ENCODE measurements at places on chromosomes 6 and 20.

DNA sequence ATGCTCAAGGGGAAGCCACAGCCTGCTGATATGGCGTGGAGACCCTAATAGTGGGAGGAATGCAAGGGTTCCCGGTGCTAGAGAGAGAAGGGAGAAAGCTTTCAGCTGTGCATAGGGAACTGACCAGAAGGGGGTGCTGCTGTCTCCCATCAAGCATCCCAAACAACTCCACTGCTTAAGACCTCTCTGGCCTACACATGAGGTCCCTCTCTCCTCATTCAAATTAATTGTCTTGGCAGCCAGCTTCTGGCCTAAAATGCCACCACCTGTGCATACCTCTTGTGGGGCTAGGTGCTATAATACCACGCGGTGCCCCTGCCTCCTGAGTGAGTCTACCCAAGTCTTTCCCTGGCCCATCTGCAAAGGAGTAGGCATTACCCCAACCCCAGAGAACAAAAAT lies 14.5 kb downstream of the ADISSP start:
- DNase-seq = peak; percentile 61

DNA sequence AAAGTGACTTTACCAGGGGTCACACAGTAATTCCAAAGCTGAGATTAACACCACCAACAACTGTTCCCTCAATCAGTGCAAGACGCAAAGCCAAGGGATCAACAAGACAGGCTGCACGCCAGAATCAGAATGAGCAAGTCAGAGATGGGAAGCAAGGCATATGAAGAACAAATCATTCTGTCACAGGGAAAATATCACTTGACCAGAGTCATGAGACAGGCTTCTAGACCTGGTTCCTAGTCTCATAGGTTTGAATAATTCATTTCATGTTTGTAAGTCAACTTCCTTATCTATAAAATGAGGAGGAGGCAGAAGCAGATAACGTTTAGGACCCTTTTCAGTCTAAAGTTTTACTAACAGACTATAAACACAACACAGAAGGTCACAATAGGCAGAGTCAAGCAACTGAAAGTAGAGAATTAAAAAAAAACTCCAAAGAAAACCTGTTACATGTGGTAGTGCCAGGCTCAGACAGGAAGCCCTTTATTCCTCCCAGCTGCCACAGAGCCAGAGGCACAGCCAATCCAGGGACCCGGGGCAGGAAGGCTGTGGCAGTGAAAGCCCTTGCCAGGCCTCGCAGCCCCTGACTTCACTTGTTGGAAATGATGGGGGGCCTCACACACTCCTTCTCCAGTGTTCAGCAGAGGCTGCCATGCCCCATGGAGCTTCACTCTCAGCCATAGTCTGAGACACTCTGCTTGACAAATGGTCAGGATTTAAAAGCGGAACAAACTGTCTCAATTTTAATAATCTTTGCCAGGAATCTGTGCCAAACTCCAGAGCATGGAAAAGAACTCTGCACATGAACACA lies 29.2 kb upstream of the DST start:
- no peak for DNase-seq

GRCh38 chr6:26439151-26440125 lies 866 bp upstream of the BTN3A3 start:
- no peak for DNase-seq

GRCh38 chr6:30554962-30555815 lies 1.1 kb downstream of the GNL1 start:
- DNase-seq = no peak

GRCh38 chr20:40991181-40991889 lies 37.3 kb upstream of the TOP1 start:
- no peak for DNase-seq

GRCh38 chr20:15164726-15165125 lies 827.3 kb upstream of the FLRT3 start:
- no peak for DNase-seq

DNA sequence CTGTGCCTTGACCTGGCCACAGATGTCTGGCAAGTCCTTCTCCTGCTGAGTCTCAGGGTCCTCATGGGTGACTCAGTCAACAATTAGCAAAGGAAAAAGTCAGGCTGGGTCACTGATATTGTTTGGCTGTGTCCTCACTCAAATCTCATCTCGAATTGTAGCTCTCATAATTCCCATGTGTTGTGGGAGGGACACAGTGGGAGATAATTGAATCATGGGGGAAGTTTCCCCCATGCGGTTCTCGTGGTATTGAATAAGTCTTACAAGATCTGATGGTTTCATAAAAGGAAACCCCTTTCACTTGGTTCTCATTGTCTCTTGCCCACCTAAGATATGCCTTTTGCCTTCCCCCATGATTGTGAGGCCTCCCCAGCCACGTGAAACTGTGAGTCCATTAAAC lies 45.7 kb downstream of the PREX1 start:
- no peak for DNase-seq

GRCh38 chr6:37698264-37699137 lies 818 bp upstream of the MDGA1 start:
- DNase-seq = peak; percentile 70

DNA sequence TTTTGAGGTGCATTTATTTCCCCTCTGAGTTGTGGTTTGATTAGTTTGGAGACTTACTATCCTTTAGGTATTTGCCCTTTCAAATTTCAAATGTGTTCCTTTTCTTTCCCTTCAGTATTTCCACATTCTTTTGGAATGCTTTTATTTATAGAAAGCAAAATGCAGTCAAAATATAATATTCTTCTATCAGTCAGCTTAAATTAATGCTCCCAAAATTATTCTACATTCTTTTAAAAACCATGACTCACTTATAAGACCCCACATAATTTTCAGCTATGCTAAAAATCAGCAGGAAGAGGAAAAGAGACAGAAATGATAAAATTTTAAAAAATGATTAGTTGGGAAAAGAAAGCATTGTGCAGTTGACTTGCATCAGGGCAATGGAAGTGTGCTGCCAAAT lies 180.0 kb upstream of the SMLR1 start:
- no peak for DNase-seq

DNA sequence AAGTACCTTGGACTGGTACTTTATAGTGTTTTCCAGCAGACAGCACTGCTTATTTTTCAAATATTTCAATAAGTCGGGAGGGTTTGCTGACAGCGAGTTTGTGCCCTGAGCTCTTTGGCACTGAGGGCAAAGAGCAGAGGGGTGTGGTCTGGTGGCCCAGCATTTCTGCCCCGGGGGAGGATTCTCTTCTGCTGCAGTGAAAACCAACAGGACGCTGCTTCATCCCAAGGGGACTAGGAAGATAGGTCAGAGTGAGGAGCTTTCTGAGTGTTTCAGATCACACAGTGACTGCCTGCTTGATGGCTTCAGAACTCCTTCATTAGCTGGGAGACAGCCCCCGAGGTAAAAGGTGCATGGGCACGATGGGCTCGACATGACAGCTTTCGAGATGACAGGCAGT lies 8.6 kb downstream of the ULBP2 start:
- no peak for DNase-seq

- DNase-seq = no peak
These were observed 68.3 kb downstream of the ANKRD6 start for GRCh38 chr6:89501222-89501621.

DNA sequence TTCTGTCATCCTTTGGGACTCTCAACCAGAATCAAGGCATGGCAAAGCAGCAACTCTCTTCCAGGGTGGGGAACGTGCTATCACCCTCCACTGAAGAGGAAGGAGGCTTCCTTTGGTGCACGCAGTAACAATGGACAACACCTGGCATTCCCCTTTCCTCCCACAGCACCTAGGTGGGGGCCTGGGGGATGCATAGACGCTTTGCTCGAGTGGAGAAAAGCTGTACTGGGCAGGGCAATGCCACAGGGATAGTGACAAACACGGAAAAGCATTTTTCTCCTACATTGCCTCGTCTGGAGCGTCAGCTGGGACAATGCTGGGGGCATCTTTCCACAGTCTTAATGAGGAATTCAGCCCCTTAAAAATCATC lies 82.9 kb downstream of the GMPR start:
- no peak for DNase-seq

- DNase-seq = no peak
These were observed 60.7 kb downstream of the SHLD1 start for GRCh38 chr20:5810800-5811422.

DNA sequence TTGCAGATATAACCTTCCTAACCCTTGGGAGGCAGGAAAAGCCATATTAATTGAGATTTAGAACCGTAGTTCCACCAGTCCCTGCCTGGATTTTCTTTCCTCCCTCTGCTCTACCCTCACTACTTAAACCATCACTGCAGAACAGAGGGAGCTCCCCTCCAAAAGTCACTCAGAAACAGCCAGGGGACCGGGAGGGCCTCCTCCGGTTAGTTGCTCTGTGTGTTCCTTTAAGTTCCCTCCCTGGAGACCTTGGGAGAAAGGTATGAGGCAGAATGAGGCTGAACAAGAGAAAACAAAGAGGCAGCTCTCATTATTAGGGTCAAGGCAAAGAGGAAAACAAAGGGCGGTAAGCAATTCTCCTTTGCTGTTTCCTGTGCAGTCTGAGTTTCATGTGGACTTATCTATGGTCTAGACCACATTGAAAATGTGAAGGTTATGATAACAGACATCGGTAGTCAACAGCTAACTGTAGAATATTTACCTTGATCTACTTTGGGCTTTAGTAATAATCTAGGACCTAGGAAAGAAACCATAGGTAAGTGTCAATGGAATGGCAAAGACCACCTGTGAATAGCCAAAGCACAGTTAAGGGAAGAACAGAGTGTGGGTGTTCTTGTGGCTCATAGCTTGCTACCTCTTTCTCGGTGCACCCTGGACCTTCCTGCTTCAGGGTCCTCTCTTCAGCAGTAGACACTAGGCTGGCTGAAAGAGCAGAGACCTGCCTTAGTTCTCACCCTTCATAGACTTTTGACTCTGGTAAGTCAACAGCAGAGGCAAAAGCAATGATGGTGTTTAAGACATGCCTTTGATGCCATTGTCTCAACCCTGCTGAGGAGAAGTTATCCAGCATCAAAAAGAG lies 250.9 kb upstream of the CITED2 start:
- DNase-seq = no peak

DNA sequence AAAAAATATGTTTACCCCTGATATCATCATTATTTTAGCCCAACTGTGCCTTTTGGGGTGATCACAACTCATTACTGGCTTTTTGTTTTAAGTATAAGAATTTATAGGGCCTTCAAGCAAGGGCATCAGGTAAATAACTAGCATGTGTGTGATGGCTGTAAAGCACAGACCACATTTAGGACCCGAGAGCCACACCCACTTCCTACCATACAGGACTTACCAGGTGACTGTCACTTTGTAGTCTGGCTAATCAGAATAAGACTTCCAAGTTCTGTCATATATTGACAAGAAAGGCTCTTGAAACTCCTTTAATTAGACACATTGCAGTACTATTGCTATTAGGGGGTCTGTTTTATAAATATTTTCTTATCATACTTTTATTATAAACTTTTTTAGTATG lies 31.1 kb downstream of the TMEM242 start:
- no peak for DNase-seq

DNA sequence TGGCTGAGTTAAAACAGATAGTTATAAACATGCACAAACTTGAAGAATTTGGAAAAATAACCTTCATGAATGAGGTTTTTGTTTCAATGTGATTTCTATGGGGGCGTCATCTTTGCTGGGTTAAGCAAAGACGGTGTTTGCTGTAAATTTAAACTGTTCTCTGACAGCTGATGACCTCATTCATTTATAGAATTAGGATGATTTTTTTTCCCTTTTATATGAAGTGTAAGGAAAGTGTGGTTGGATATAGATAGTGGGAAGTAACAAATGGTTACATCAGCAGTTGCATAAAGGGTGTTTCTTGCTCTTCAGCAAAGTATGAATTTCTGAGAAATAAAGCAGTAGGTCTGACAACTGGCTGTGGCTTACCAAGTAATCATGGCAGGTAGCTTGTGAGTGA lies 137.2 kb upstream of the CENPW start:
- DNase-seq = no peak

- no peak for DNase-seq
These were observed 8.1 kb upstream of the FUT9 start for GRCh38 chr6:96007663-96008062.

All from NCI-H1092 treated with DMSO at 0.1 percent for 48 hours (cell line).